ENCODE measurements at places on chromosomes 5 and 9.

- DNase-seq, result no peak
These were observed 203.3 kb downstream of the SLIT3 start for GRCh38 chr5:169097374-169098326.

DNA sequence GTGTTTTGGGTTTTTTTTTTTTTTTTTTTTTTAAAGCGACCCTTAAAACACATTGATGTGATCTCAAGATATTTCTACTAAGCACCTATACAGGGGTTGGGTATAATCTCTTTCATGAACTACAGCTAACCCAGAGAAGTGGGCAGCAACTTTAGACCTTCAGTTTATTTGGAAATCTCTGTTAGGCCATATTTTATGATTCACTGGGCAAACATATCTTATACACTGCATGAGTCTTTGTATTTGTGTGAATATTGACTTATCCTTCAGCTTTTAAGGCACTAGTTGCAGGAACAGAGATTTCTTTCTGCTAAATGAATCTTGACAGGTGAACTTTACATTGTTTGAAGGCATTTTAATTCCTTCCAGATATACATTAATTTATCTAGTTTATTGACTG lies 194.4 kb downstream of the ARRDC3 start:
- DNase-seq, result no peak

GRCh38 chr5:25905646-25906045 lies 1132.7 kb downstream of the CDH9 start:
- DNase-seq, result no peak

- no peak for DNase-seq
These were observed 157.5 kb downstream of the EBF1 start for GRCh38 chr5:158942217-158942616.

DNA sequence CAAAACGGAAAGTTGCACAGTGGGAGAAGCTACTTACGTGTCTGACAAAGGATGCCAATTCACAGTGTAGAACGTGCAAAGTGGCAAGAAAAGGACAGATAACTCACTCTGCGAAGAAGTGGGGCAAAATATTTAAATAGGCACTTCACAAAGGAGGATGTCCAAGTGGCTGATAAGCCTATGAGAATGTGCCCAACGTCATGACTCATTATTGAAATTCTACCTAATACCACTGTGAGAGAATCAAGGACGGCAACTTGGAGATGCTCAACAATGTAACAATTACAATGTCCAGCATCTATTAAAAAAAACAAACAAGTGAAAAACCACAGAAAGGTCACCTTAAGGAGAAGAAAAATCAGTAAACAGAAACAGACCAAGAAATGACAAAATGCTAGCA lies 59.0 kb downstream of the NACC2 start:
- no peak for DNase-seq

- no peak for DNase-seq
These were observed 71.5 kb downstream of the TRIM36 start for GRCh38 chr5:115098041-115098702.

DNA sequence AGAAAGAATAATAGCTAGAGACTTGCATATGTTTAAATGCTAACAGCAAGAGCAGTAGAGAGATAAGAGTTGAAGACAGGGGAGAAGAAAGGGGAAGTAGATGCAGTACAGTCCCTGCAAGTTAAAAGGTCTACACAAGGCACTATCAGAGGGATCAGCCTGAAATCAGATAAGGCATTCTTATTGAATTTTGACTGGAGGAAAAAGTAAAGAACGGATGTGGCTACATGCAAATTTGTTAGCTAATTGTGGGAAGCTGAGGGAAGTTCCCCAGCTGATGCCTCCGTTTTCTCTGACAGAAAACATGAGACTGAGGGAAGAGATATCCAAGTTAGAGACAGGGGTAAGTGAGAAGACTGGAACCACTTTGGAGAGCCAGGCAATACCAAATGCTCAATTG lies 12.9 kb upstream of the RHOBTB3 start:
- peak; percentile 94 for DNase-seq

- DNase-seq, result no peak
These were observed 160.2 kb downstream of the ARHGEF28 start for GRCh38 chr5:73786043-73786831.

GRCh38 chr5:10892147-10892910 lies 131.3 kb upstream of the DAP start:
- no peak for DNase-seq

DNA sequence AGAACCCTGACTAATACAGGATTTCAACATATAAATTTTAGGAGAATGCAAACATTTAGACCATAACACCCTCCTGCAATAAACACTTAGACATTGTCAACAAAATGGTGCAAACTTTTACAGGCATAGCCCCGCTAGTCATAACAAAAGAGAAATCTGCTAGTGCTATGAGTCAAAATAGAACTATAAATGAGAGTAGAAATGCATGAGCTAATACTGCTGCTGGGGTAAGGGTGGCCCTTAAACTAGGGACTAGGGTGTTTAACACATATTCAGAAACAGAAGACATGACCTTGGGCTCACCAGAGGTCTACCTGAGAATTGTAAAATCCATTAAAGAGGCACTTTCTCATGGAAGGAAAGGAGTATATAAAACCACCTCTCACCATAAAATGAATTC lies 131.6 kb downstream of the TLR4 start:
- no peak for DNase-seq

GRCh38 chr5:52685566-52685965 lies 102.2 kb upstream of the ITGA1 start:
- DNase-seq, result no peak

DNA sequence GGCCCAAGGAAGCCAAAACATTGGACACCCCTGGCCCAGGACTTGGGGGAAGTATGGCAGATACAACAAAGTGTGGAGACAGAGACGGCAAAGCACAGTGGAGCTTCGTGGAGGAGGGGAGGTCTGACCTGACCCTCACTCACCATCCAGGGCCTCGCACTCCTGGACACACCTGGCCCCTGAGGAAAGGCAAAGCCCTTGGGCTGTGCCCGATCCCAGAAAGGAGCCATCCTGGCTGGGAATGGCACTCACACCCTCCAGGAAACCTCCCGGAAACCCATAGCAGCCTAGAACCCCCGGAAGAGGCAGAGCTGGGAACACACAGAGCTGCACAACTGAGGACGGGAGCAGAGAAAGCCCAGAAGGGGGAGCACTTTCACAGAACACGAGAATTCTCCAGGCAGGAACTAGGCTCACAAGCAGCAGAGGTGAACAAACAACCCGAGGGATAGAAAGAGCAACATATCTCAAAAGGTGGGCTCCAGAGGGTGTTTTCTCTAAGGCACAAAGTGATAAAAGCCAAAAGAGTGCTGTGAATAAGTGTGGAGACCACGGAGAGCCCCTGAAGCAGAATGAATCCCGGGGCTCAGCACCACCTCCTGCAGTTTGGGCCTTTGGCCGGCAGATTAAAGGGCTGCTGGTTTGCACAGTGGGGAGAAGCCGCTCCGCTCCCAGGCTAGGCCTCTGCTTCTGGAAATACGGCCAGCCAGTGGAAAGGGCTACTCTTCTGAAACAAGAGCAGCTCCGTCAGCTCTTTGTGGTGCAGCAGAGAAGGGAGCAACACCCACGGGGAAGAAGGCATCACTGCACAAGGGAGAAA lies 108.2 kb downstream of the UBE2R2 start:
- DNase-seq, result no peak

DNA sequence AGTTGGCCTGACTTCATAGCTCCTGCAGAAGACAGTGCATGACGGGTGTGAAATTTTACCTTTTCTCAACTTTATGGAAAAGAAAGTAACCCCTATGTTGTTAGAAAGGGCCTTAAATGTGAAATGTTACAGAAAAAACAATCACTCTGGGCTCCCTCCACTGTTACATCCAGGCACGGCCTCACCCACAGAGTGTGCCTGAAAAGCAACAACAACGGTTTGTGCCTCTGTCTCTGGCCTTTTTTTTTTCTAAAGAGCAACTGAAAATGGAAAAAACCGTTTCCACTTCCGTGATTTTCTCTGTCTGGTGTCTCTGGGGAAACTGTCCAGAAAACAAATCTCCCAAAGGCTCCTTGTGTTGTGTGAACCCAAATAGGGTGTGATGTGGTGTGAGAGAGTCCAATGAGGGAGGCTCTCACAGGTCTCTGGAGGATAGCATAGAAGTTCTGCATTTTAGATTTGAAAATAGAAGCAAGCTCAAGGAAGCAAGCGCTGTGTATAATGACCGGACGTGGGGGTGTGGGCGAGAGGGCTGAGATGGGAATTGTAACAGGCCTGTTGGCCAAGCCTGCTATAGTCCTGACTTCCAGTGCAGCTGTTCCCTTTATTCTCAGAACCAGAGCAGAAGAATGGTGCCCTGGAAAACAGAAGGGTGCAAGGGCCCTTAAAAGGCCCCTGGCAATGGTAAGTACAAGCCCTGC lies 221.8 kb upstream of the TUT7 start:
- DNase-seq, result no peak

DNA sequence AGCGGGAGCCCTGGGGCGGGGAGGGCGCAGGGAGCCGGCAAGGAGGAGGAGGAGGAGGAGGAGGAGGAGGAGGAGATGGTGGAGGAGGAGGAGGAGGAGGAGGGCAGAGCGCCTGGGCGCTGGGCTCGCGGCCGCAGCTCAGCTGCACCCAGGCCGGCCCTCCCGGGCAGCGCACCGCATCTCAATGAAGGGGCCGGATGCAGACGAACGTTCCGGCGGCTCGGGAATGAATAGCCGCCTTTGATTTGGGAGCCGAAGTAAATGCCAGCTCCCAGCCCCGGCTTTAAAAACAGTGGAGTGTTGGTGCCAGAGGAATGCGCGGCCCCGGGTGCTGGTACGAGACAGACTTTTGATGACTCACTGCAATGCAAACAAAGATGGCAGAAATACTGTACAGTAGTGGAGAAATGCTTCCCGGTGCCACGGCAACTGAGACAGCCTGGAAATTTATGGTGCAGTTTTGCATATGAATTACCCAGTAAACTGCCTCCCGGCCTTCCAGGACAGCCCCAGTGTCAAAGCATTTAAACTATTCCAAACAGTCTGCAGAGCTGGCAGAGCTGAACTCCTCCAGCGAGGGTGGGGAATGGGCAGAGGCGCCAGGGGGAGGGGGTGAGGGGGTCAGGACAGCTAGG lies 43.1 kb downstream of the NACC2 start:
- DNase-seq, result no peak

DNA sequence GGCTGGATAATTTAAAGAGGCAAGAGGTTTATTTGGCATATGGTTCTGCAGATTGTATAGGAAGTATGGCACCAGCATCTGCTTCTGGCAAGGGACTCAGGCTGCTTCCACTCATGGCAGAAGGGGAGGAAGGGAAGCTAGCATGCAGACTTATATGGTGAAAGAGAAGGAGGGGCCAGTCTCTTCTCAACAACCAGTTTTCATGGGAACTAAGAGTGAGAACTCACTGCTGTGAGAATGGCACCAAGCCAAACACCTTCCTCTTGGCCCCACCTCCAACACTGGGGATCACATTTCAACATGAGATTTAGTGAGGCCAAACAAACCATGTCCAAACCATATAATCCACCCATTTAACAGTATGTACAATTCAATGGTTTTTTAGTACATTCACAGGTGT lies 113.3 kb upstream of the SHB start:
- no peak for DNase-seq

GRCh38 chr9:74078647-74079046 lies 418.5 kb upstream of the RORB start:
- DNase-seq, result no peak

- peak; percentile 86 for DNase-seq
These were observed 5.5 kb upstream of the DBN1 start for GRCh38 chr5:177478711-177479646.

- DNase-seq, result no peak
These were observed 140.2 kb downstream of the DNAH5 start for GRCh38 chr5:13804336-13804735.

DNA sequence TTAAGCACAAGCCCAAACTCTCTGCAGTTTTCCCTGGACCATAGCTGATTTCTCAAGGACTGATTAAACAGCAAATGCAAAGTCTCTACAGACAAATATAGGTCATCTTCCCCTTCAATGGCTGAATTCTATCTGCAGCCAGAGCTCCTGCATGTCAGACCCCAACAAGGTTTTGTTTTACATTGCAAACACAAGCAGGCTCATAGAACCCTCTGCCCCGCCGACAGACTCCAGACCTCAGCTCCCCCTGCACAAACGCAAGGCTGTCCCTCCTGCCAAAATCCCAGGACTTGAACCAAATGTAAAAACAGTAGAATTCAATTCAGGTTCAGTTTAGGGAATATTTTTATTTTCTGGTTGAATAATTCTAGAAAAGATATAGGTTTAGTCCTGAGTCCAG lies 526.7 kb upstream of the TRPC7 start:
- no peak for DNase-seq

DNA sequence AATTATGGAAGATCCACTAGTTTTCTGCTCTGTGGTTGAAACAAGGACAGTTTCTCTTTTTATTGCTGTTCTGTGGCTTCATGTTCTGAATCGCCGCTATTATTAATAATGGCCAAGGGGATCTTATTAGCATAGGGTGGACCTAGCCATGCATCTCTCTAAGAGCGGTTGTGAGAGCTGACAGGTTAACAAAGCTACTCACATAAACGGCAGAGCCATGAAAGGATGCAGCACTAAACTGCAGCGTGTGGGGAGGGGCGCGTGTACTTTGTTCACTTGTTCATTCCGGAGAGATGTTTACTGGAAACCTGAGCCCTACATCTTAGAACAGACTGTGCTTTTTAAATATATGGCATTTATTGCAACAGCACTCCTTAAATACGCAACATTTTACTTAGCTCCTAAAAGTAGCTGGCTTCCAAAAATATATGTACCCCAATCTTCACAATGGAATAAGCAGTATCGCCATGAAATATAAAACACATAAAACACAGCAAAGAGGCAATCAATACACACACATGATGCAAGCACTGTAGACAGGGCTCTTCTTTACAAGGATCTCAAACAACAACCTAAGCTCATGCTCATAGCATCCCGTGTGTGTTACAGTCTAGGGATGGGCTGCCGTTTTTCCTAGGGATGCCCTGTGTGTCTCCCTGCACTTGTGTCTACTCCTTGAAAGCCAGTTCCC lies 424.6 kb downstream of the MED10 start:
- no peak for DNase-seq

DNA sequence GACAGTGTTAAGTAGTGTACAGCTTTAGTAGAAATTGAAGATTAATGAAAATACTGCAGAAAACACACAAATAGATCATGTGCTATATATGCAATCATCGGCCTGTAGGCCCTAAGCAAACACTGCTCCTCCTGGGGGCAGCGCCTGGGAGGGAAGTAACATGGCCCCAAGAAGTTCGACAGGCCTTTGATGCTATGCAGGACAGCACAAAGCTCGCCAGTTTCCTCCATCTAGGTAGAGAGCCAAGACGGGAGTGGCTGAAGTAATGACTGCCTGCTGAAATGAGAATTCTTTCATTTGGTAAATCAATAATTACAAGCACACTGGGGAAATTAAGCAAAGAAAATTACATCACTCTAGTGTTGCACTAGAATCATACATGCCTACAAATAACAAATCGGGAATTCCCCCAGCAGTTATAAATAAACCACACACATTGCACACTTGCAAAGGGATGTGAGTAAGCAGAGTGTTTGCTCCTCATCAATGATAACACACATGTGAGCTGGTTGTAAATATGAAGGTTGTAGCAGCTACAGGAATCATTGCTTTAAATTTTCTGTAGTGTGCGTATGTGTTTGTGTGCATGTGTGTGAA lies 219.9 kb upstream of the NFIL3 start:
- DNase-seq, result no peak
